NCI-H524 treated with DMSO at 0.1 percent for 48 hours (cell line): ENCODE measurements at places on chromosomes 7 and 10.

- no peak for DNase-seq
Measured at GRCh38 chr7:2452074-2452507, 24.1 kb downstream of the GRIFIN start.

GRCh38 chr7:135857519-135858274 lies 109.1 kb upstream of the FAM180A start:
- no peak for DNase-seq

- no peak for DNase-seq
Measured at GRCh38 chr7:97680622-97681021, 51.3 kb upstream of the TAC1 start.

DNA sequence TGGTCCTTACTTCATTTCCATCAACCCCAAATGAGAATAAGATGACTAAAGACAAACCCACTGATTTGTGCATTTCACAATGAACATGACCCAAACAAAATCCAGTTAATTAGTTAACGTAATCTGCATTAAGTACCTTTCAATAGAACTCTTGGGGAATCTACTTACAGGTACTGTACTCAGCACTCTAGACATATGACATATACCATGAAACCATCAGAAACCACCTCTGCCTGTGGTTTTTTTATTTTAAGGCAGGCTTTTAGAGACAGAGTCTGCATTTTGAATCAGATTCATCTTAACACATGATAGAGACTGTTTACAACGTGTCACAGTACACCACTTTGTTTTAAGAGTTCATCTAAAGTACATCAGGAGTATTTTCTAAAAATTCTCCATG lies 168.4 kb downstream of the BTAF1 start:
- DNase-seq = no peak

- no peak for DNase-seq
Measured at GRCh38 chr7:26060733-26061677, 91.0 kb upstream of the NFE2L3 start.

- DNase-seq = no peak
Measured at GRCh38 chr7:77184463-77184862, 15.2 kb downstream of the FGL2 start.

DNA sequence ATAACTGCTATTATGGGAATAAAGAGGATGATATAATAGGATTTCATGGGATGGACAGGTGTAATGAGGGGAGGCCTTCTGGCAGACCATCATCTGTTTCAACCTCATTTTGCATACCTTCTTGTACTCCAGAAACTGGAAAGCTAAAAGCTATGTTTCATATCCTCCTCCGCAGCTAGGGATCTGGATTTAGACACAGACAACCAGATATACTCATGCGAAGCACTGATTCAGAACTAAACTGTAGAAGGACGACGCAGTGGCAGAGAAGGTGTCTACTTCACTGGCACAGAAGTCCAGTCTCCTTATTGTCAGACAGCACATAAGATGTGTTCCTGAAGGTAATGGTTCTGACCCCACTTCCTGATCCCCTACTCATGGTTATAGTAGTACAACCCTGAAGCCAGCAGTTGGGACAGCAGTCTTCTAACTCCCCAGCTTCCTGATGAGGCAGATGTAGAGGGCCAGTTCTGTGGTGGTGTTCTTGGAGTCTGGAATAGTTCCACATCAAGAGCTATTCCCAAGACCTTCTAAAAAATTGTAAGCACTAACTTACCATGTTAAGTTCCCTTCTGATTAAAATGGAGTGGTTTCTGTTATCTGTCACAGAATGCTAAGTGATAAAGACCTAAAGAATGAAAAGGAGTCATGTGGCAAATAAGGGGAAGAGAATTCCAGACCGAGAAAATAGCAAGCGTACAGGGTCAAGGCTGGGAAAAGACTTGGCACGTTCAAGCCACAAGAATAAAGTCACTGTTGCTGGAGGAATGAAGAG lies 550.3 kb downstream of the GRM8 start:
- DNase-seq = no peak

- DNase-seq = no peak
Measured at GRCh38 chr10:125149036-125149679, 11.2 kb downstream of the CTBP2 start.

- no peak for DNase-seq
Measured at GRCh38 chr7:4790516-4790991, 15.1 kb downstream of the AP5Z1 start.

GRCh38 chr10:613271-614138 lies 76.0 kb downstream of the DIP2C start:
- DNase-seq = no peak

DNA sequence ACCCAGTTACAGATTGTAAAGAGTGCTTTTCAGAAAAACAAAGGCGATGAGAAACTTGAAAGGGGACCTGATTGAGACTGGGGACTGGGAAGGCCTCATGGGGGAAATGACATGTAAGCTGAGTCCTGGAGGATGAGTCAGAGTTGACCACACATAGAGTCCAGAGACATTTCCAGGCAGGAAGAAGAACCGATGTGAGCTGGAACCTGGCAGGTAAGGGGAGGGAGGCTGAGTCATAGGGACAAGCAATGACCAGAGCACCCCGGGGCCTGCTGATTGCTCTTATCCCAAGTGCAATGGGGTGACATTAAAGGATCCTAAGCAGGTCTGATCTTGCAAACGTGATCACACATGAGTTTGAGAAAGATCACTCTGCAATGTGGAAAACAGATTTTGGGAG lies 11.7 kb downstream of the TLL2 start:
- DNase-seq = no peak

DNA sequence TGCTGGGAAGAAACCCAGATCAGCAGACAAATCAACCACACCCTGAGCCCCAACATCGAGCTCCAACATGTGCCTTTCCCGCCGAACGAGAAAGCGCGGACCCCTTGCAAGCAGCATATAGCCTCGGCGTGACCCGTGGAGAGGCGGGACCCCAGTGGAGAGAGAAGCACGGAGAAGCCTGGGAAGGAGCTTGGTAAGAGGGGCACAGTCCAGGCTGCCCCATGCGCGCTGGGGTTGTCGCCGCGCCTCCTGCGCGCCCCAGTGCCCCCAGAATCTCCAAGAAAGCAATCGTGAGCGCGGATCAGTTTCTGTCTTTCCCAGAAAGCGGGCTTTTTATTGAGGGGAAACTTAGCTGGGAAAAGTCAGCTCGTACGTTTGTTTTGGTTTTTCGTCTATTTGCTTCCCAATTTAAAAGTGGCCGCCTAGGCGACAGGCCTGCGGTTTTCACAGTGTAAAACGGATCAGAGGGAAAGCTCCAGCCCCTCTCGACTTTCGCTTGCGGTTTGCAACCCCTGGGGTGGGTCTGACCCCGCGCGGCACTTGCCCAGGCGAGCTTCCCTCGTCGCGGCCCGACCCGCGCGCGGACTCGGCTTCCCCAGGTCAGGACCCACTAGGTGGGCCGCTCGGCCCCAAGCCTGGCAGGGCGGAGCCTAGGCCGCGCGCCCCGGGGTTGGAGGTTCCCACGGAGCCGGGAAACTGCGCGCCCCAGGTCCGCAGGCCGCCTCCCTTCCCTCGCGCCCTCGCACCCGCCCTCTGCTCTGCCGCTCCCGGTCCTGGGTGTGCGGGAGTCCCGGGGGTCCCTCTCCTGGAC lies 31.1 kb downstream of the SKIDA1 start:
- no peak for DNase-seq

DNA sequence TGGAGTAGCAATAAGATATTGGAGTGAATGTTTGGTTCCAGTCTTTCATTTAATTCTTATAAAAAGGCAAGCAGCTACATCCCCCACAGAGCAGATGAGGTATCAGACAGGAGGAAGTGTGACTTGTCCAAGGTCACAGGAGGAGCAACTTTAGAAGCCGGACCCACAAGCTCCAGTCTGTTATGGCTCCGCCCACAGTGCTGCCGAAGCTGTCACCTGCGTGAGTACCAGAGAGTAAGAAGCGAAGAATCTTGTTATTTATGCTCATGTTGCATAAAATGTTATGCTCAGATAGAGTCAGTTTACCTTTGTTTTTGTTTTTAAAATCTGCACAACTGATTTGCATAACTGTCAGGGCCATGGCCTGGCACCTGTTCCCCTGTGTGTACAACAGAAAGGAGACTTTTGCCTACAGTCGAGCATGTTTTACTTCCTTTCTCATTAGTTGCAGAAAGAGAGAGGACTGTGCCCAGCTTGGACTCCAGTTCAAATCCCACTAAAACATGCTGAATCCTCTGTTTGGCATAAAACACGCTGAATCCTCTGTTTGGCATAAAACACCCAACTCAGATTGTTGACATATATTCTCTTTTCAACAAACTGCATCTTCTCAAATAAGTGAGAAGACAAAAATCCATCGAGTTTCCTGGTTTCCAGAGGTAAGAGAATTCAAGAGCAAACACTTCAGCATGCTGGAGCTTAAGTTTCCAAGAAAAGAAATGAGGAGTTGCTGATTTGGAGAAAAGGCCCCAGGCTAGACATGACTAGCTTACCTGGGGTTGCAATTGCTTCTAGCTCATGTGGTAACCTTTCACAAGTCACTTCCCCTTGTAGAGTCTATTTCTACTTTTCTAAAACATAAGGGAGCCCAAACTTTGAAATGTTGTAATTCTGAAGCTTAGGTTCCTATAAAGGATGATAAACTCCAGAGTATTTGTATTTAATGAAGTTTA lies 409.8 kb upstream of the ZMIZ1 start:
- DNase-seq = no peak

GRCh38 chr7:109986701-109987100 lies 1104.2 kb upstream of the LRRN3 start:
- no peak for DNase-seq

DNA sequence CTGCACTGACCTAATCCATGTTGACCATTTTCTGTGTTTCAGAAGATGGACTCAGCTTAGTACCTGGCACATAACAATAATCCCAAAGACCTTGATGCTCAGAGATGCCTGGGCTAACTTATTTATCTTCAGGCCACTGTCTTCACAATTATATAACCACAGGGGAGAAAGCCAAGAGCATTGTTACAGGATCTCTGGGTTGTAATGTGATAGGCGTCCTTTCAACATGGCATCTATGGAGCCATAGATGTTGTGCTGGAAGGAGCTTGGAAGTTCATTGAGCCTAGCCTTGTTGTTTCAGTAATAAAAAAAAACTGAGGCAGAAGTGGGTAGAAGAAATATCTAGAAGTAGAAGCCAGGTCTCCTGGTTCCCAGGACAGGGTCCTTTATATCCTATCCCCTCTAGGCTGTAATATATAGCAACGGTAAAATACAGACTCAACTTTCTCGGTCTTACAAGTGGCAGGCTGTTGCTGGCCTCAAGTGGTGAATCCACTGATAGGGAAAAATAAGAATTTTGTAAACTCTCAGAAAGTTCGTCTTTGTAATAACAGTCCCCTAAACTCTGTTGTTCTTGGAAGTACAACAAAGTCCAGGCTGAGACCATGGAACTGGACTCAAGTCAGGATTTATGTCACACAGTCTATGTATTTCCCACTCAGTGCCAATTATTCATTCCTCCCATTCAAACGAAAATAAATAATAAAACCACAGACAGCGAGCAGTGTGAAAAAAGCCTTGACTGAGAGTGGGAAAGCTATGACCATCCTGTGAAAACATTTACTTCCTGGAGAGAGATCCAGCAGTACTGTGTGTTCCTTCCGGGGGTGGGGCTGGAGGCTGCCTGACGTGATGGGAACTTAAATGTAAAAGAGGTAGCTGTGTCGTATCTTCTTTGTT lies 277.6 kb downstream of the REEP3 start:
- DNase-seq = no peak

- DNase-seq = no peak
Measured at GRCh38 chr10:15703151-15703880, 16.4 kb downstream of the ITGA8 start.

DNA sequence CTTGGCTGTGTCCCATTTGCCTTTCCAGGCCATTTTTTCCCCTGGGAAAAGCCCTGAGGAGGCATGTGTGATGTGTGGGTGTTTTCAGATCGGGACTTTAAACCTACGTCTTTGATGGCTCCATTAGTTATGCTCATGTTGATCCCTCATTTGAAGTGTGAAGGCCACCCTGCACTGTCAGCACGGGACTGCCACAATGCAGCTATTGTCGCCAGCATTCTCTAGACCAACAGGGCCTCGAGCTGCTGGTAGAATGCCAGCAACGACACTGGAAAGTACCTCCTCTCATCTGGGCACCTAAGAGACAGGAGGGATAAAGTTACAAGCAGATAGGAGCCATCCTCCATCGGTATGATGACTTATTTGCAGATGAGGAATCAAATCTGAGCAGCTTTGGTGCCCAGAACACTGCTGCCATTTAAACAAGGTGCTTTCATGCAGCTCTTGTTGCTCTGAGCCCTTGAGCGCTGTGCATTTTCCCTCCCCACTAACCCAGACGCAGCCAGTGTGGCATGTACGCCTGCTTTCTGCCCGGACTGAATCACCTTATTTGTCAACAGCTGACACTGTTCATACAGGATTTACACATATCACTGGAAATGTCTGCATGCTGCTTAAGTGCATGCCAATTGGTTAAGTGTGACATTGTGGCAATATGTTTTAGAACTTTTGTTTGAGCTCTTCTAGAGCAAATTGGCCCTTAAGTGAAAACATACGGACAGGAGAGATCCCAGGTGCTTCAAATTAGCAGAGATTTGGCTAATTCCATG lies 175.0 kb upstream of the PITRM1 start:
- DNase-seq = no peak

DNA sequence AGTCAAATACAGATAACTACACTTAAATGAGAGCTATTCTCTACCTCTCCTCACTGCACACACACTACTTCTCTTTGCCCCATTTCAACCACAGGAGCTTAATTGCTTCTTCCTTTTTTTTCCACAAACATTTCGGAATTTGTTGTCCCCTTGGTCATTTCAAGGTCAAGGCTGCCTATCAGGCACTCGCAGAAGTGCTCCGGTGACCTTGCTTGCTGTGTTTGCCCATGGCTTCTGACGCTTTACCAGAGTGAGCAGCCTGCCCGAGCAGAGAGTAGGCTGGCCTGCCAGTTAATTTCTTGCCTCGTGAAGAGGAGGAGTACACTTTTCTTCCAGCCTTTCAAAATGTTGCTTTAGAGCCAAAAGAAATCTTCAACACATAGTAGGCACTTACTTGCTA lies 297.1 kb upstream of the LRGUK start:
- no peak for DNase-seq

DNA sequence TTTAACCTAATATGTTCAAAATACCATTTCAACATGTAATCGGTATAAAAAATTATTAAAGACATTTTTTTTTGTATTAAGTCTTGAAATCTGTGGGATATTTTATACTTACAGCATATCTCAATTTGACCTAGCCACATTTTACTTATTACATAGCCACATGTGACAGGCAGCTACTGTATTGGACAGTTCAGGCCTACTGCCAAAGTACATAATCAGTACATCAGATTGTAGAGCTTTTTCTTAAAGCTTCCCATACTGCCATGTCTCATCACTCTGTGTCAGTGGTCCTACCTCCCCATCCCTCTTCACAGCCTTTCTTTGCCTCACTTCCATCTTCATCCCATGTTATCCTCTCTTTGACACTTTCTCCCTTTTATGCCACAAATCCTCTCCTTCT lies 43.0 kb downstream of the LOXL4 start:
- DNase-seq = no peak
